ENCODE measurements at places on chromosomes 16 and 17.

DNA sequence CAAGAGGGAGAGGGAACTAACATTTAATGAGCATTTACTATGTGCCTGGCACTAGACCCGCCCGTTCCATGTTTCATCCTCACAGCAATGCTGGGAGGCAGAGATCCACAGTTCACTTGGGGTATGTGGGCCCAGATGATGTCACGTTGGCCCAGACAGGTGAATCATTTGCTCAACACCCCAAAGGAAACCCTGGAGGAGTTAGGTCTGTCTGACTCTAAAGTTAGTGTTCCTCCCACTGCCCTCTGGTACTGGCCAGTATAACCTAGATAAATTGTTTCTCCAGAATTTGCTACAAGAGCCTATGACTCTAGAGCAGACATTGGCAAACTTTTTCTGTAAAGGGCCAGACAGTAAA lies 164.6 kb downstream of the VPS53 start:
- no peak for DNase-seq

DNA sequence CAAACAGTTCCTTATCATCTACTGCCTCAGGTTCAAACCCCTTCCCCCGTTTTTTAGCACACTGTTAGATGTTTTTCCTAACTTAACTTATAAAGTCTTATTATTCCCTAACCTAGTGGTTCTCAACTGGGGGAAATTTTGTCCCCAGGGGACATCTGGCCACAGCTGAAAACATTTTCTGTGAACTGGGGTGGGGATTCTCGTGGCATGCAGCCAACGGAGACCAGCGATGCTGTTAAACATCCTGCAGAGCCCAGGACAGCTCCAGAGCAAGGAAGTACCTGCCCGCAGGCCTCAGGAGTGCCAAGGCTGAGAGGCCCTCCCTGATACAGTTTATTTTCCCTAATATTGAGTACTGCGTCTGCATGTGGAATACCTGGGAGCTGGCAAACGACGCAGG lies 24.3 kb downstream of the ZCCHC14 start:
- DNase-seq, result no peak

- DNase-seq, result no peak
Measured at GRCh38 chr17:77905266-77905665, 53.2 kb upstream of the TNRC6C start.

- no peak for DNase-seq
Measured at GRCh38 chr16:72094266-72094610, 591 bp downstream of the DHX38 start.

DNA sequence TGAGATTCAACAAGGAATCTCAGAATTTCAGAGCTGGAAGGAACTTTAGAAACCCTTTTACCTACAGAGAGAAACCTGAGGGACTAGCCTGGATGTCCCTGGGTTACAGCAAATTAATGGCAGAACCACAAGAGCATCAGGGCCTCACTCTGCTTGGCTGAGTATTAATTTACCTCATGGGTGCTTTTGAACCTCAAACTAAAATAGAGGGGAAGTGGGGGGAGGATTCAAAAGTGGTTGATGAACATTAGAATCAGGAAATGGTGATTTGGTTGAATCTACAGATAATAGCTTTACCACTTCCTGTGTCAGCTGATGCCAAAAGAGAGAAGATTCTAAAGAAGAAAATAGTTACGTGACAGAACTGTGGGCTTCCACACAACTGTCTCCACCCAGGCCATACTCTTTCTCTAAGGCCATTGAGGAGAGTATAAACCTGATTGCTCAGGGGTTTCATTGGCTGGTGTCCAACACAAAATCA lies 11.3 kb upstream of the SKAP1 start:
- no peak for DNase-seq
